Right cardiac atrium (tissue), 5 donors: ENCODE measurements at places on chromosomes 7 and 10. TPM values are rescaled to one million over a fixed set of nuclear protein-coding genes. Genes with fewer than 3 reads are reported as not detected.
A peak's percentile ranks its signal among the peaks of the same experiment; 100 is the strongest.

The FAM53B gene
- 50.2 TPM for total RNA-seq

- DNase-seq = no peak
Observed at GRCh38 chr10:129042776-129043595, 424.1 kb upstream of the MGMT start.

DNA sequence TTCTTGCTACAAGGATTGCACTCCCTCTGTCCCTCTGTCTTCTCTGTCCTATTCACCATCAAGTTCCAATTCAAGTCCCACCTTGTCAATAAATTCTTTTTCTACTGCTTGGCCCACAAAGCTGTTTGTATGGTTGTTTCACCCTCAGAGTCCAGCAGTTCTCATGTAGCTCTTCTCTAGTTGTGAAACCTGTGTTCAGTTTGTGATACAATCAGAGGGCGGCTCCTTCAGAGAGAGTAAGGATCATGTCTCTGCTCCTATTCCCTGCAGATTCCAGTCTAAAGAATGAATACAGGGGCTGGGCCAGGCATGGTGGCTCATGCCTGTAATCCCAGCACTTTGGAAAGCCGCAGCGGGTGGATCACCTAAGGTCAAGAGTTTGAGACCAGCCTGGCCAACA is 126.6 kb upstream of the BET1 start:
- DNase-seq = no peak

The EBLN1 gene
- total RNA-seq = not detected

The SLC18A2 gene
- total RNA-seq = 0.40 TPM

The SLC18A3 gene
- total RNA-seq = not detected

The SPDYE5 gene
- total RNA-seq = 0.17 TPM

The CDNF gene
- 6.7 TPM for total RNA-seq

DNA sequence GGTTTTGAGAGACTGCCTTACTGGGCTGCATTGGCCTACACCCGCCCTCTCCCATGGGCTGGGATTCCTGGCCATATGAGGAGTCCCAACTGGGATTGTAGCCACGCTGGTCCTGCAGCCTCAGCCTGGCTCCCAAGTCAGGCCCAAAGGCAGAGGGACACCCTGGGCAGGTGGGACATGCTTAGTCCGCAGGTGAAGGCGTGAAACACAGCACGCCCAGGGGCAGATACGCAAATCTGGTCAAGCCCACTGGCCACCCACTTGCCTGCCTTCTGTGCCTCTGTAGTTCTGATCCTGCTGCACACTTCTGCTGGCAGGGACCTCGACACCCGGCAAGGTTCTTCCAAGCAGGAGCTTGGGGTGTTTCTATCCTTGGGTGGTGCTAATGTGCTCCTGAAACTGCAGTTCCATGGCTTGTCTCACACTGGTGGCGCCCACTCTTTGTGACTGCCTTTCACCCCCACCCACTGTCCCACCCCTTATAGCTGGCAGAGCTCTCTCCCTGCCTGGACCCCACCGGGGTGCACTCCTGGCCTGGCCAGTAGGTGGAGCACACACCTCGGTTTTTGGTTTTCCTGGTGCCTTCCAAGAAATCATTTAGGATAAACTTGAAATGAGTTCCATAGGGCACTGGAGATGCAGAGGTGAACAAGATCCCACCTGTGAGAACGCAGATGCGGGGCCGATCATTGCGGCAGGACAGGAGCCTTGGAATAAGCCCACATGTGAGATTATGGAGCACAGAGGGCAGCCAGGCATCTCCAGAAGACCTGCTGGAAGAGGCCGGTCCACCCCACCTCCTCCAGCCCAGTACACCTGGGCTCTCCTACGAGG is 47.9 kb downstream of the MKI67 start:
- peak; percentile 64 for DNase-seq

The HOXA9 gene
- total RNA-seq = not detected

DNA sequence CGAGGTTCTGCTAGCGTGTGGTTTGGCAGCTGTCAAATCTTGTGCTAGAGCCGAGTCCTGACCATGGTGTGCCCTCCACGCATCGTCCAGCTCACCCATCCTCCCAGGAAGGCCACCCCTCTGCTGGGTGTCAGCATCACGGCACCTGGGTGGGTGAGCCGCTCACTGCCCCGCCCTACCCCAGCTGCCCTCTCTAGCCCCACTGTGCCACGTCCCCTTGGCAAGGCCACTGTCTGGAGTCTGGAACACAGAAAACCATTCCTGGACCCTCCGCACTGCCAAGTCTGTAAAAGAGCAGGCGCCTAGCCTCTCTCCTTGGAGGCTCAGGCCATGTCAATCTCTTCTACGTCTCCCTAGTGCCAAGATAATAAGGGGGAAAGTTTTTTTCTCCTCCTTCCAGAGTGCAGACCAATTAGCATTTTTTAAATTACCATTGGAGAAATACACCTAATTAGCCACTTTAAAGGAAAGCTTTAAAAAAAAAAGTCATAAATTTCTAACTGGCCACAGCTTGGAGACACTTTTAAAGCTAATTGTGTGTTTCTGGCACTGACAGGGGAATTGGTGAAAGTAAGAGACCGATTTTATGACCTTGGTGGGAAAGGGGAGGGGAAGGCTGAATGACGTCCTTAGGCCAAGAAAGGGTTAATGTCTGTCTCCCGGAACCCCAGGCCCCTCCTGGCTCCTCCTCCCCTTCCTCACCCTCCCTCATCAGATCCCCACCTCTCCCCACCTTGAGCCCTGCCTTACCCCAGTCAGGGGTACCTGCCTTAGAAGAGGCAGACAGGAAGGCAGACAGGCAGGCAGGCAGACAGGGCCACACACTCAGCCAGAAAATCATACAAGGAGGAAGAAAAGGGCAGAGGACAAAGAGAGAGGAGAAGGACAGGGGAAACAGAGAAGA is 151.2 kb downstream of the PLXNA4 start:
- peak; percentile 55 for DNase-seq

DNA sequence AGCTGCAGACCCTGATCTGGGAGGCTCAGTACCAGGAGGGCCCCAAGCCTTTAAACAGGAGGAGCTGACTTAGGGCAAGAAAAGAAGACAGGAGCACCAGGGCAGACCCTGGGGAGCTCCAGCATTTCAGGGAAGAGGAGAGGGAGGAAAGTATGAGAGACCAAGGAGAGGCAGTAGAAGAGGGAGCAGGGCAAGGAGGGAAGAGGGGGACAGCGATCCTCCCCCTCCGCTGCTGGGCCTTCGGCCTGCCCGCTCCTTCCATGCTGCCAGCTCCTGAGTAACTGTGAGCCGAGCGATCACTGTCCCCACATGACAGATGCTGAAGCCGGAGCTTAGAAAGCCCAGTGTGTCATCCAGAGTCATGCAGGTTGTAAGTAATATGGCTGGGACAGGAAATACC is 65.9 kb downstream of the ALOX5 start:
- DNase-seq = no peak

The CDC14C gene
- not detected for total RNA-seq

DNA sequence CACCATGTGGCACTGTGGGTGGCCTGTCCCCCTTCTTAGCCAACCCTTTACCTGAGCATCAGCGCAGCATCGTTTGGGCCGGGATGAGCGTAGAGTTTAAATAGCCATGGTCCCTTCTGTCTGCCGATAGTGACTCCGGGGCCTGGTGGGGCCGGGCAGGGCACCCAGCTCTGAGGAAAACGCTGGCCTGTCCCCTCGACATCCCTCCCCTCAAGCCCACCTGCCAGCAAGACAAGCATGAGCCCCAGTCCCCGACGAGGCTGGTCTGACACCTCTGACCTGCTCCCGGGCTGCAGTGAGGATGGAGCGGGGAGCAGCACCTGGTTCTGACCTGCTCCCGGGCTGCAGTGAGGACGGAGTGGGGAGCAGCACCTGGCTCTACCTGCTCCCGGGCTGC is 31.1 kb upstream of the CNPY1 start:
- no peak for DNase-seq

DNA sequence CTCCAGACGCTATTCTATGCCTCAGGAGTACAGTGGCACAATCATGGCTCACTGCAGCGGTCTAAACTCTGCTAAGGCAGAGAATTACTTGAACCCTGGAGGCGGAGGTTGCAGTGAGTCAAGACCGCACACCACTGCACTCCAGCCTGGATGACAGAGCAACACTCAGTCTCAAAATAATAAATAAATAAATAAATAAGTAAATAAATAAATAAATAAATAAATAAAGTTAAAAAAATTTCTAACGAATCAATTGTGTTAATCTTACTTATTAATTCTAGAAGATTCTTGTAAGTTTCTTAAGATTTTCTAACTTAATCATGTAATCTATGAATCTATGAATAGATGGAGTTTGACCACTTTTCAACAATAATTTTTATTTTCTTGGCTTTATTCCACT is 621.4 kb upstream of the POT1 start:
- DNase-seq = no peak

The AGMO gene
- not detected for total RNA-seq

The IRF5 gene
- 3.0 TPM for total RNA-seq

- peak; percentile 2 for DNase-seq
Observed at GRCh38 chr7:84783141-84783778, 403.6 kb downstream of the SEMA3D start.

GRCh38 chr7:141575164-141575563 is 24.0 kb downstream of the AGK start:
- DNase-seq = no peak

The ATP6V0A4 gene
- not detected for total RNA-seq

DNA sequence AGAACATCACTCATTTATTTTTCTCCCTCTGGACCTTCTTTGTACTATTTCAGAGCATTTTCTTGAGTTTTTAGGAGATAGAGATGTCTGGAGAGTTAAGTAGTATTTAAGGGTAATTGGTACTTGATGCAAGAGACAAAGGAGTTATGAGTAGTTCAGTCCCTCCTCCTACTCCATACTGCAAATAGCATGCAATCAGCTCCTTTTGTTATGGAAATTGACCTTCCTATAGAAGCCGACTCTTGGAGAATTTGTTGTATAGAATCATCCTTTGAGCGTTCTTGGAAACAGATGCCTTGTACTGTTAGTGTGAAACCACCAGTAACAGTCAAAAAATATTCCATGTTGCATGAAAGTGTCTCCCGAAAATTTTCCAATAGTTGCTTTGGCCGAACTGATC is 428.2 kb upstream of the GALNT17 start:
- no peak for DNase-seq

- no peak for DNase-seq
Observed at GRCh38 chr7:84060760-84061261, 133.8 kb downstream of the SEMA3A start.

DNA sequence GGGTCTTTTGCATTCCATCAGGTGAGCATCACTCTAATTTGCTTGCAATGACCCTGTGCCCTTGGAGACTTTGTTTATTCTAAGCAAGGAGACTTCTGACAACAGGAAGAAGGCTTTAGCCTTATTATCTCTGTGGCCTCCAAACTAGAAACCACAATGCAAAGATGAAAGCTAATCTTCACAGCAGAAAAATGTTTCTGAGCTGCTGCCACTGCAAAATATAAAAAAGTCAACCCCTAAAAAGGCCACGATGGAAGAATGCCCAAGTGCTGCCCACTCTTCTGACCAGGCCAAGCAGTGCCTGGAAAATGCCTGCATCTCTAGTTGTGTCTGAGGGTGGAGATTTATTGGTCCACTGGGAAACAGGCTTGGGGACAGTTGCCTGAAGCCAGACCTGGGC is 299.9 kb downstream of the C7orf25 start:
- DNase-seq = no peak

The BAIAP2L1 gene
- 1.2 TPM for total RNA-seq

GRCh38 chr7:151518105-151518946 is 1.4 kb downstream of the RHEB start:
- DNase-seq = peak; percentile 69
